Activated CD4-positive, alpha-beta T cell treated with anti-CD3 and anti-CD28 coated beads for 48 hours (primary cell): ENCODE measurements at places on chromosomes 2 and 18.
A peak's percentile ranks its signal among the peaks of the same experiment; 100 is the strongest.

GRCh38 chr2:180505203-180505602 is 475.2 kb upstream of the UBE2E3 start:
- DNase-seq: no peak

DNA sequence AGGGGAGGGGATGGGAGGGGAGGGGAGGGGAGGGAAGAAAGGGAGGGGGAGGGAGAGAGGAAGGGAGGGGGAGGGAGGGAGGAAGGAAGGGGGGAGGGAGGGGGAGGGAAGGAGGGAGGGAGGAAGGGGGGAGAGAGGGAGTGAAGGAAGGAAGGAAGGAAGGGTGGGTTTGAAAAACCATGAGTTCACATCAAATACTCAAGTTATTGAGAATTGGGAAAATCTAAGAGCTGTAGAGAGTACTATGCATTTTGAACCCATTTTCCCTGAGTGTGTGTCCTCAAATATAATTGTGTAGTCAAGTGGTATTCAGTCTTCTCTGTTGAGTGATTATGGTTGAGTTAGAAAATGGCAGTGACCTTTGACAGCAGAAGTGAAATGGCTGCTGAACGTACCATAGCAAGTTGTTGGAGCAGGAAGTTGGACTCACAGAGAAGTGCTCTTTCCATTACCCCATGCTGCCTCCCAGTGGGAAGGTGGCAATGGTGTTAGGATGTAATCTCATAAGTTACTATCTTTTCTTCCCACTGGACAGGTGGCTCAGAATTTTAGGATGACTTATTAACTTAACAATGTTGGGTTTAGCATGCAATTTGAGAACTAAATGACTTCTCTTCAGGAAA is 214.6 kb downstream of the SETBP1 start:
- peak; percentile 49 for DNase-seq

DNA sequence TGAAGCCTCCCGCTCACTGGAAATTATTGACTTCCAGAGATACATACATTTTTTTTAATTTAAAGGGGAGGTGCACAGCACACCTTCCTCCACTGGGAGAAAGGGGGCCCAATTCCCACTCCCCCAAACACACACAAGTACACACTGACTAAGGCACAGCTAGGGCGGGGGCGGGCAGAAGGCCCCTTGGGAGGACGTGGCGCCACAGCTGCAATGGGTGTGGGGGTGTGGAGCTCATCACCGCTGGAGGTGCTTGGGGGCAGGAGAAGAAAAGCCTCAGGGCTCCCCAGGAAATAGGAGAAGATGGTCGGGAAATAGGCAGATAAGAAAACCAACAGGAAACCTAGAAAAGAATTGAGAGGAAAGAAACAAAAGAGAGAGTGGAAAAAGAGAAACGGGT is 127.3 kb upstream of the FAM98A start:
- DNase-seq: no peak

GRCh38 chr2:78245394-78246135 is 723.4 kb upstream of the LRRTM4 start:
- no peak for DNase-seq

GRCh38 chr2:208146006-208146405 is at the start of gene CRYGB:
TSS of gene CRYGB (minus strand) at chr2:208146158. CDS start at chr2:208146120, 38 bp downstream.
- no peak for DNase-seq

DNA sequence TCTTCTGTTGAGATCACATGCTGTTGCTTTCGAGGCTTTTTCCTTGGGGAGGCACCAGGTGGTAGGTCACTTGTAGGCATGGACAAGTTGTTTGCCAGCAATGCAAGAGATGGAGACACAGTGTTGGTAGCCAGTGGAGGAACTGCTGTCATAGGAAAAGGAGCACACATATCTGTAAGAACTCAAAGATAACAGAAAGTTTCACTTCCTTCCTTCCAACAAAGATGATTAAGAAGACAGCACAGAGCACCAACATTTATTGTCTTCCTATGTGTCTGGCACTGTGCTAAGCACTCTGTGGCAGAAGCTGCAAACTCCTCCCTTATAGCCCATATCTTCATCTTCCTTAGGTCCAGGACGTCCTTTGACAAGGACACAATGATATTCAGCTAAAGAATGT is 64.5 kb upstream of the AMMECR1L start:
- DNase-seq: no peak

DNA sequence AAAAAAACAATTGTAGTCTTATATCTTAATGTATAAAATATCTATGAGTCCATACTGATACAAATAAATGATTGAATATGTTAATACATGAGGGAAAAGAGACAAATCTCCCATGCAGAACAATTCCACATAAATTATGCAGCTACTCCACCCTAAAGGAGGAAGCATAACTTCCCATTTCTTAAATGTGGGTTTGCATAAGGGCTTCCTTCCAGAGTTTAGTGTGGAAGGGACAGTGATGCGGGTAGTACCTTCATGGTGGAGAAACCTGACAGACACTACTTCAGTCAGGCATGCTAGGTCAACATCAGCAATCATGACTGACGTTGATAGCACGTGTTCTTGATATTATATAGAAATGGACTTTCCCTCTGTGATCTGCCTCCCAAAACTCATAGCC is 146.9 kb upstream of the STON1 start:
- DNase-seq: no peak

DNA sequence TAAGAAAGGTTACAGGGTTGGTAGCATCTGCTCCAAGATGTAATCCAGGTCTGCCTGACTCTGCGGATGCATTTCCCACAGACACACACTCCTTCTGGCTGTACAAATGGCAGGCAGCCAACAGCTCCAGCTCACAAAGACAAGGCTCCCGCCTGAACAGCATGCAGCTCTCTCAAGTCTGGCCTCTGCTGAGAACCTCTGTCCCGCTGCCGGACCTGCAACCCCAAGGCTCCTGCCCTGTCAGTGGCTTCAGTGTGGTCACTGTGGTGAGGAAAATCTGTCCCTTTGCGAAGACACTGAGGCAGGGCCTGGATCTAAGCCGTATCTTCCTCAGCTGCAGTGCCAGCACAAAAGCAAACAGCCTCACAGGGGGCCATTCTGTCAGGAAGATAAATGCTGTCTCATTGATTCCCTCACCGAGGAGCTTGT is 469.3 kb upstream of the MEX3C start:
- DNase-seq: no peak

DNA sequence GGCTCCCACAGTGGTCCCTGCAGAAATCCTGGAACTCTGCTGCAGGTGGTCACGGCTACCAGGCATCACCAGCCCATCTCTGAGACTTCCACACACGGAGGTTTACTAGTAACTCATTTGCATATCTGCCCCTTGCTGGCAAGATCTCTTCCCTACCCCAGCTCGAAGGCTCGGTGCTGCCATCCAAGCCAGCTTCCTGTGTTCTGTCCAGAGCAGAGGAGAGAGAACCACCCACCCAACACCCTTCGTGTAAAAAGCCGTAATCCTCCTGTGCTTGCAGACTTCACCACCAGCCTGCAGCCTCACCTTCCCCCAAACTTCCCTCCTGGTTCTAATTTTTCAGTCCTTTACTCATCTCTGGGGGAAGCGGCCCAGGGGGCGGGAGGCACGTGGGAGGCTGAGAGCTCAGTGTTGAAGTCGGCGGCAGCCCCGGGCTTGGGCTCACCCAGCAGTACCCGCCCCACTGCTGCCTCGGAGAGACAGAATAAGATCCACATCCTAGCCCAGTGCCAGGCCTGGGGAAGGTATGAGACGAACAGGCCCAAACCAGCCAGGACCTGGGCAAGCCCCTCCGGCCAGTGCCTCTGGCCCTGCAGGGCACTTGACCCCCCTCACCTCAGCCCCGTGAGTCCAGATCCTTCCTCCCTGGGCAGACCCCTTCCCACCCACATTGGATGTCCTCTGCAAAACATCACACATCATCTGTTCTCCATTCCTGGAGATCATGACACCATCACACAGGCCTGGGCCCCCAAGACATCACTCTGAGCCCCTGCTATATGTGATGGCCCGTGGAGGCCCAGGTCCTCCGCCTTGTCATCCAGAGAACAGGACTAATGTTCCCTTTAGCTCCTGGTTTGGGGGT is 145.8 kb upstream of the ID2 start:
- DNase-seq: no peak

DNA sequence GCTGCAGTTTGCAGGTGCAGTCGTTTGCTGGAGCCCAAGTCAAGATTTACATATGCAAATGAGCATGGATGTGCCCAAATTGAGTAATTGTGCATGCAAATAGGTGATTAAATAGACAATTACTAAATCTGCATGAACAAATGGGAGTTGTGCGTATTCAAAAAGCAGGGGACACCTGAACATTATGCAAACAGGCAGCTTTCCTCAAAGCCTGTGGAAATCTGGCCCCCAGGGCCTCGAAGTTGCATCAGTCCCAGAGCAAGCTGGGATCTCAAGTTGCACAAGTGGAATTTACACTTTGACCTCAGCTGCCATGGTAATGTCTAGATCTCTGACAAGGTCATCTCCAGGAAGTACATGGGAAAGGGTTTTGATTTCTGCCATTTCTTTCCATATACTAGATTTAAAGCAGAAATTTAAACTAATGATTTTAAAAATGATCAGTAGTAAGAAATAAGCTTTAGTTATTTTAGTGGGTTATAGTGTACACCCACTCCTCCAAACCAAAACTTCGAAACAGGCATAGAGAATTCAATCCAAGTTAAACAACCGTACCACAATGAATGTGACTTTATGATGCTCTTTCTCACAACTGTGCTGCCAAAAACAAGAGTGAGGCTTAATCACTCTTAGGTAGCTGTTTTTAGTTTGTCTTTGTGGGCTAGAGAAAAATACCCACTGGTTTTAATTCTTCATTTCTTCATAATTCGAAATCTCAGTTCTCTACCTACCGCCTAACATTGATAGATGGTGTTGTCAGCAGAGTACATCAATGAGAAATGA is 110.7 kb downstream of the RND3 start:
- no peak for DNase-seq

- peak; percentile 35 for DNase-seq
Measured at GRCh38 chr18:48785091-48785614, 165.6 kb downstream of the SMAD7 start.
